GM12878 (cell line): ENCODE measurements at places on chromosomes 16 and 17. TPM values are rescaled to one million over a fixed set of nuclear protein-coding genes. Genes with fewer than 3 reads are reported as not detected.

Gene DNAI2
- 0.13 and 0.27 TPM in 2 replicates for polyA plus RNA-seq

GRCh38 chr17:78365561-78366108 is 5.8 kb upstream of the SOCS3 start:
- H3K36me3 ChIP-seq = no peaks in the 10 kb centered on the region
- H3K4me3 ChIP-seq = no peak overlapping the region
- peaks cover 23% of the 10 kb centered on the region for H3K4me1 ChIP-seq
- no peaks in the 10 kb centered on the region for H3K27me3 ChIP-seq

- no peaks in the 10 kb centered on the region for H3K27me3 ChIP-seq
- H3K4me1 ChIP-seq = no peaks in the 10 kb centered on the region
- DNase-seq = no peak
- no peak within 1 kb of the TSS for H3K4me3 ChIP-seq
- no peak within 1 kb of the TSS for H3K27ac ChIP-seq
Observed at GRCh38 chr17:41026715-41027471, at the start of gene KRTAP1-5. Gene KRTAP1-5, minus strand, starts transcription at chr17:41027208. Its CDS starts 53 bp downstream, at chr17:41027155.

Gene CHD3
- 13.2 and 13.9 TPM in 2 replicates for polyA plus RNA-seq

DNA sequence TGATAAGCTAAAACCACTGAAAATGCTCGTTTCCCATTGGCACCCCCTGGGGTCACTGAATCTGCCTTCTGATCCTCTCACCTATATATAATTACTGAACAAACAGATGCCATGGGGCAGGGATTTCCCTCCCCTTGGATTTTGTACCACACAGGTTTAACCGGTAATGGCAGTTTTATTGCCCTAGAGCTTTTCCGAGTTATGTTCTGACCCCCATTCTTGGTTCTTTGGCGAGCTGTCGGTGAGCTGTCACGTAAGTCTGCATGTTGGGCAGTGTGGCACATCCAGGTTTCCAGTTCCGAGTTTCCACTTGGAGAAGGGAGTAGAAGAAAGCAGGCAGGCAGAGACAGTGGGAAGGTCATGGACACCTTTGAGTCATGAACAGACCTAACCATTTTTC is 7.1 kb downstream of the TMEM97 start:
- H3K4me3 ChIP-seq = no peak overlapping the region
- H3K27me3 ChIP-seq = no peaks in the 10 kb centered on the region
- H3K27ac ChIP-seq = no peak overlapping the region
- H3K4me1 ChIP-seq = peaks cover 6% of the 10 kb centered on the region; the same call in 1 of the 2 replicates
- H3K36me3 ChIP-seq = peaks cover 15% of the 10 kb centered on the region
- DNase-seq = no peak

- H3K27me3 ChIP-seq = no peaks in the 10 kb centered on the region
- H3K4me3 ChIP-seq = no peak overlapping the region
- H3K27ac ChIP-seq = no peak overlapping the region
- no peaks in the 10 kb centered on the region for H3K4me1 ChIP-seq
- DNase-seq = no peak
Observed at GRCh38 chr16:69867784-69868560, 83.2 kb upstream of the CLEC18A start.

DNA sequence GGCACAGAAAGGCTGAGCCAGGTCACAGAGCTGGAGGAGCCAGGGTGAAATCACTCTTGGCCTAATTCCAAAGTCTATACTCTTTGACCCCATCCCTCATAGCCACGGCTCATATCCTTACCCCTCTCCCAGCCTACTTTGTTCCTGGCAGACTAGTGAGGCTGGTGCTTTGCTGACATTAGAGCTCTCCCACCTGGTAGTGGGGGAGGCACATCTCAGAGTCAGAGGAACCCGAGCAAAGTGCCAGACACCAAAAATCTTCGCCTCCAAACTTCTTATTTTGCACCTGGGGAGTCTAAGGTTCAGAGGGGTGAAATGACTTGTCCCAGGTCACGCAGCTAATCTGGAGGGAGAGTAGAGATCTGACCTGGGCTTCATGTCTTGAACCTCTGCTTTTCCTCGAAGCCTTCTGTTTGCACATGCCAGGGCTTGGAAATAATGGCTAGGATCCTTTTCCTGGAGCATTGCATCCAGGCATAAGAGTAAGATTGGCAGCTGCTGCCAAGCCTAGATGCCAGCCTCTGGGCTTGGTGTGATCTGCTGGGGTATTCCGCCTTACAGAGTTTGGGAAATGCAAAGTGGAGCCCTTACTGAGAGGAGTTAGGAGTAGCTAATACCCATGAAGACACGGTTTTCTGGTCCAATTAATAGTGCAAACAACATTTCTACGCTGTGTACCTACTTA is 126.9 kb downstream of the SPACA3 start:
- H3K4me1 ChIP-seq = no peaks in the 10 kb centered on the region
- no peaks in the 10 kb centered on the region for H3K36me3 ChIP-seq
- H3K27ac ChIP-seq = no peak overlapping the region
- no peak overlapping the region for H3K4me3 ChIP-seq
- peaks cover 2% of the 10 kb centered on the region for H3K27me3 ChIP-seq

Gene ZFP3
- polyA plus RNA-seq = 1.1 and 1.3 TPM in 2 replicates

- H3K4me1 ChIP-seq = no peaks in the 10 kb centered on the region
- no peaks in the 10 kb centered on the region for H3K36me3 ChIP-seq
- DNase-seq = no peak
- no peak overlapping the region for H3K4me3 ChIP-seq
- 0 out of 2 replicates have a peak, but pooled peaks cover 2% of the 10 kb centered on the region for H3K27me3 ChIP-seq
Observed at GRCh38 chr17:19551165-19551564, 17.5 kb downstream of the SLC47A1 start.

Gene SHISA6
- not detected in 2 replicates for polyA plus RNA-seq

DNA sequence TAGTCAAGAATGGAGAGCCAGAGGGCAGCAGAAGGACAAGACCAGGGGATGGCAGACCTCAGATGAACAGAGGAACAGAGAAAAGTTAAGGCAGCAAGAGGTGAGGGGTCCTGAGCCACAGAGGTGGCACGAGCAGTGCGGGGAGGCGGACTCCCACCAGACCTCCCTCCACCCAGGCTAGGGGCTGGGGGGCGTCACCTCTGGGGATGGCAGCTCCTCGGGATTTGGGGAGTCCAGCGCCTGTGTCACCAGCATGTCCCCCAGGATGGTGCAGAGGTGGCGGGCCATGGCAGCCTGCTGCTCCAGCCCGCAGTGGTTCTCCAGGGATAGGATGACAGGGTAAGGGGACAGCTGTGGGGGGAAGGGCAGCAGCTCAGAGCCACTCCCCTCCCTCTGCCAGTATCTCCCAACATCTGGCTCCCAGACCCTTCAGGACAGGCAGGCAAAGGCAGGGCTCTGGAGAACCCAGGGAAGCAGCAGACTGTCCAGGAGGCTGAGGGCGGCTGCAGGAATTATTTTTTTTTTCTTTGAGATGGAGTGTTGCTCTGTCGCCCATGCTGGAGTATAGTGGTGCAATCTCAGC is 15.8 kb downstream of the PLCD3 start:
- no peak overlapping the region for H3K4me3 ChIP-seq
- no peaks in the 10 kb centered on the region for H3K27me3 ChIP-seq
- no peak for DNase-seq
- H3K27ac ChIP-seq = no peak overlapping the region

- peaks cover 4% of the 10 kb centered on the region for H3K27me3 ChIP-seq
- H3K4me1 ChIP-seq = peaks cover 8% of the 10 kb centered on the region
- no peak overlapping the region for H3K4me3 ChIP-seq
- no peak overlapping the region for H3K27ac ChIP-seq
Observed at GRCh38 chr16:75203096-75203495, 3.9 kb downstream of the CTRB2 start.

DNA sequence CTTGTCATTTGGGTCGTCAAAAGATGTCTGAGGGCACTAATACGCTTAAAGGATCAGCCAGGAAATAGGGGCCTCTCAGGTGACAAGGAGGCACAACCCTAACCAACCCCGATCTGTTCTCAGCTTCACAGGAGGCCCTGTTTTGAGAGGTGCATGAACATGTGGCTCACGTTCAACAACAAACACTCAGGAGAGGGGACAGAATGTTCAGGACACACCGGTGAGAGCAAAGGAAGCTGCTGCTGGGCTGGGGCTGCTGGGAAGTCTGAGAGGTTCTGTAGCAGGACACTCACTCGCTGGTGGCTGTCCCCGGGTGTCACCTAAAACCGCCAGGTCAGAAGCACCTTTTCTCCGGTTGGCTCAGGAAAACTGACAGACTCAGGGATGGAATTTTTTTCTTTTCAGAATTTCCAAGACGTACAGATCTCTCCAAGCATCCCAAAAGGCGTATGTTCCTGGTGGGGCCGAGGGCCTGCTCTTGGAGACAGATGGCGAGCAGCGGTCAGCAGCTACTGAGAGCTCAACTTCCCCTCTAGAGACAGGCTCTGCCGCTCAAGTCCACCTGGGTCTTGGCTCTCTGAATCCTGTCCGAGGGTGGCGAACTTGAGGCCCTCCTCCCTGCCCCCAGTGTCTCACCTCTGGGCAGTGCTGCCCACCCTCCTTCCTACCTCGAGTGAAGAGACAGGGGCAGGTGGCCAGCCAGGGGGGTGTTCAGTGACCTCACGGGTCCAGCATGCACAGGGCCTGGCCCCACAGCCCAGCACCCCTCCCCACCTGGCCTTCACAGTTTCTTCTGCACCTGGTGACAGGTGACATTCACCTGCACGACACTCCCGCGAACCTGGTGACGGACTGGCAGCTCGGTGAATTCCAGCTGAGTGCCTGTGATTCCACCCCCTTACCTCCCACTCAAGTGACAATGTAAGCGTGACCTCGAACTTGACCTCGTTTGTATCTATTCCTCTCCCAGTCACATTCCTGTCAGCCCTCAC is 22.9 kb downstream of the CLUH start:
- H3K27me3 ChIP-seq = no peaks in the 10 kb centered on the region
- DNase-seq = no peak
- no peaks in the 10 kb centered on the region for H3K4me1 ChIP-seq
- peaks cover 8% of the 10 kb centered on the region; the same call in 1 of the 2 replicates for H3K36me3 ChIP-seq

DNA sequence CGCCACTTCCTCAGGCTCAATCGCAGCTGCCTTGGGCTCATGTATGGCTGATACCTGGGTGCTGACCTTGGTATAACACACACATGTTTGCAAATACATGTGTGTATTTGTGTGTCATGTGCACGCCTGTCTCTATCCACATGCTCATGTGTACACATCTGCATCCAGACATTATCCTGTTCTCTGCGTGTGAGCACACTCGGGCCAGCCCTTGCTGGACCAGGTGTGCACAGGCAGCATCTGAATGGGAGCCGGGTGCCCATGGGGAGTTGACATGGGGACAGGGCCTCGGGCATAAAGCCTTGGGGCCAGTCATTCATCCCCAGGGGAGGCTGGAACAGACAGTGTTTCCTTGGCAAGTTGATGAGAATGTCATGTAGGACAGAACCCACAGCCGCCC is 29.1 kb upstream of the CRHR1 start:
- no peak overlapping the region for H3K4me3 ChIP-seq
- H3K27ac ChIP-seq = no peak overlapping the region
- H3K36me3 ChIP-seq = no peaks in the 10 kb centered on the region
- DNase-seq = no peak
- no peaks in the 10 kb centered on the region for H3K27me3 ChIP-seq
- no peaks in the 10 kb centered on the region for H3K4me1 ChIP-seq

DNA sequence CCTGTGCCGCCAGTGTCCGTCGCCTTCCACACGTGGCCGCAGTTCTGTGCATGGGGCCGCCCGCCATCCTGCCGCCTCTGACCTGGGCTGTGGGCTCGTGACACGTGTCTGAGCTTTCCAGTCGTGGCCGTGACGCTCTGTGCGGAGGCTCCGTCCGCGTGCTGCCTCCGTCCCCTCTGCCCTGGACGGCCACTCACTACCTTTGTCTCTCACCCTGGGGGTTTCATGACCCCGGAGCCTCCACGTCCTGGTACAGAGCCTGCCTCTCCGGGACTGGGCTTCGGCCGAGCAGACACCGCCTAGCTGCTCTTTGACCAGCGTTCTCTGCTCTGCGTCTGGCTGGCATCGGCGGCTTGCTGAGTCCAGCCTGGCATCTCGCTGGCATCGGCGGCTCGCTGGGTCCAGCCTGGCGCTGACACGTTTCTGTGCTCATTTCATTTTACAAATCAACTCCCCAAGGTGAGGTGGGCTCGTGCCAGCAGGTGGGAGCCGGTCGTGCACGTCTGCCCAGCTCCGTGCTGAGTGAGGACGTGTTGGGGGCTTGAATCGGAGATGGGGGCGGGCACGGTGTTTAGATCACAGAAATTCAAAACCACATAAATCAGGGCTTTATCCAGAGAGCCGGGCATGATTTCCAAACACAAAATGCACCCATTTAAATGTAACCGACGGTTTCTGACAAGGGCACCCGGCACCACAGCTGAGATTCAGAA is 44.3 kb upstream of the GNG13 start:
- no peak overlapping the region for H3K4me3 ChIP-seq
- no peaks in the 10 kb centered on the region for H3K27me3 ChIP-seq
- H3K27ac ChIP-seq = no peak overlapping the region
- no peaks in the 10 kb centered on the region for H3K36me3 ChIP-seq
- no peaks in the 10 kb centered on the region for H3K4me1 ChIP-seq
- no peak for DNase-seq

GRCh38 chr16:56415875-56416274 is 9.5 kb downstream of the AMFR start:
- H3K4me3 ChIP-seq = no peak overlapping the region
- no peaks in the 10 kb centered on the region; the same call in 1 of the 2 replicates for H3K36me3 ChIP-seq
- H3K27me3 ChIP-seq = no peaks in the 10 kb centered on the region
- no peak overlapping the region for H3K27ac ChIP-seq
- no peak for DNase-seq

DNA sequence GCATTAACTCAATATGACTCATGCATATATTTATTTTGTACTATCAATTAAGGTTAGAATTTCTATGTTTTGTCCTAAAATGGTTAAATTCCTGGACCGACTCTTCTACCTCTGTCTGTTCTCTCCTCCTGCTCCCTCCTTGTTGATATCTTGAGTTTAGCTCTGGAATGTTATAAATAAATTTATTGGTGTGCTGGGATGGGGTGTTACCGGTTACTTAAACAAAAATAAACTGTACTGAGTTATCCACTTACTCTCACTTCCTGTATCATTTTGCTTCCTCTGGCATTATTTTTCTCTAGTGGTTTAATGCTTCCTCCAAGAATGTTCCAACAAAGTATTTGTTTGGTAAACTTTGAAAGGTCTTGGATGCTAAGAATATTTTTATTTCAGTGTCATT is 120.1 kb downstream of the ABCA8 start:
- DNase-seq = no peak
- no peaks in the 10 kb centered on the region for H3K4me1 ChIP-seq
- H3K4me3 ChIP-seq = no peak overlapping the region
- H3K27me3 ChIP-seq = no peaks in the 10 kb centered on the region

Gene MSLN
- polyA plus RNA-seq = not detected in 2 replicates
